NCI-H1417 treated with DMSO at 0.1 percent for 48 hours (cell line): ENCODE measurements at places on chromosomes 1 and 21.

- no peak for DNase-seq
Observed at GRCh38 chr1:24385160-24385940, 28.2 kb downstream of the STPG1 start.

- no peak for DNase-seq
Observed at GRCh38 chr21:44397431-44398031, 44.1 kb downstream of the TRPM2 start.

GRCh38 chr1:197951089-197951488 lies 33.9 kb downstream of the LHX9 start:
- no peak for DNase-seq

DNA sequence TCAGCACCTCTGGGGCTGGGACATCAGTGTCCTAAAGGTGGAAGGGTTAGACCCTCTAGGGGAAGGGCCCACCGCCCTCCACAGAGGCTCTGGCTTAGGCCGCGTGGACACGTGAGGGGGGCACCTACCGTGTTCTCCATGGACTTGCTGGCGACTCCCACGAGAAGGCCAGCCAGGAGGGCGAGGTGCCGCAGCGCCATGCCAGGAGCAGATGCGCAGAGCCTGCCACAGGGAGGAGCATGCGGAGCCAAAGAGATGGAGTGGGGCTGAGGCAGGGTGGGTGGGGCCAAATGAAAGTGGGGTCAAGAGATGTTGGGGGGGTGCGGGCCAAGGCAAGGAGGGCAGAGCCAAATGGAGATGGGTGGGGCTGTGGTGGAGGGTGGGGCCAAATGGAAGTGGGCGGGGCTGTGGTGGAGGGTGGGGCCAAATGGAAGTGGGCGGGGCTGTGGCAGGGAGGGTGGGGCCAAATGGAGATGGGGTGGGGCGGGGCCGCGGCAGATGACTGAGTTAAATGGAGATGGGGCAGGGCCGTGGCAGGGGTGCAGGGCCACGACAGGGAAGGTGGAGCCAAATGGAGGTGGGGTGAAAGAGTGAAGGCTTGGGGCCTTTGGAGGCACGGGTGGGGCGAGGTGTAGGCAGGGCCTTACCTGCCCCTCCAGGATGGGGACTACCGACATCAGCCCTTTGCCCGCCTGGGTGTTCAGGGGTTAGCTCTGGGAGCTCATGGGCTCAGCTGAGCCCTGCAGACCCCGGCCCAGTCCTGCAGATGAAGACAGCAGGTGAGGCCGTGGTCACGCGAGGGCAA lies 17.4 kb upstream of the RNF223 start:
- no peak for DNase-seq

- DNase-seq: no peak
Observed at GRCh38 chr1:148354284-148354912, 128.7 kb downstream of the PPIAL4G start.

- DNase-seq: no peak
Observed at GRCh38 chr1:219566951-219567947, 45.7 kb downstream of the ZC3H11B start.

- no peak for DNase-seq
Observed at GRCh38 chr1:210477328-210477924, 148.7 kb downstream of the HHAT start.

DNA sequence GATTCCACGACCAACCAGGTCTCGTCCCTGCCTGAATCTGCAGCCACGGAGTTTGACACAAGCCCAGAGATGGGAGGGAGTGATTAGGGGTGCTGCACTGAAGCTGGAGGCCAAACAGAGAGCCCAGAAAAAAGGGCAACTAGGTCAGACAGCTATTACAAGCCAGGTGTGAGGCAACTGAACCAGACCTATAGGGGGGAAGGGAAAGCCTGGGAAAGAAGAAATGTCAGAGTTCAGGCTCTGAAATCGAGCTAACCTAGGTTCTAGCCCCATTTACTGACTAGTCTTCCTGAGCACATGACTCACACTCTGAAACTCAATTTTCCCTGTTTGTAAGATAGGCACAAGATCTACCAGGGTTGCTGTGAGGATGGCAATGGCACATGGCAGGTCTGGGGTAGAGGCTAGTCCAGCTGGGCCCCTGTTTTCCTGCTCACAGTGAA lies 1.7 kb downstream of the DHCR24 start:
- no peak for DNase-seq
